SK-N-DZ (cell line): ENCODE measurements at places on chromosomes 5 and 9.

- DNase-seq: no peak
Observed at GRCh38 chr5:143113461-143113860, 290.0 kb downstream of the NR3C1 start.

GRCh38 chr9:26945591-26945990 lies 1.5 kb downstream of the PLAA start:
- no peak for DNase-seq

DNA sequence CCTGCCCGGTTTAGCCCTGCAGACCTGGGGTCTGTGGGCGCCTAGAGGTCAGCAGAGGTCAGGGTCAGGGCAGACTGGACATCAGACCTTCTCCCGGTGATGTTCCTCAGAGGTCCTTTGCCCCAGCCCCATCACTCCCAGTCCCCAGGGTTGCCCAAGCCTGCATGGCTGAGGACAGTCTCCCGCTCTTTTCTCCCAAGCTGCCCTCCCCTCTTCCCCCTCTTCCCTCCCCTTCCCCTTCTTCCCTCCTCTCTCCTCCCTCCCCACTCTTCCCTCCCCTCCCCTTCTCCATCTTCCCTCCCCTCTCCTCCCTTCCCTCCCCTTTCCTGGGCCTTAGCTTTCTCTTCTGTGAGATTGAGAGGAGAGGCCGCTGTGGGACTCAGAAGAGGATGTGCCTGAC lies 10.4 kb downstream of the LHX3 start:
- DNase-seq: no peak

DNA sequence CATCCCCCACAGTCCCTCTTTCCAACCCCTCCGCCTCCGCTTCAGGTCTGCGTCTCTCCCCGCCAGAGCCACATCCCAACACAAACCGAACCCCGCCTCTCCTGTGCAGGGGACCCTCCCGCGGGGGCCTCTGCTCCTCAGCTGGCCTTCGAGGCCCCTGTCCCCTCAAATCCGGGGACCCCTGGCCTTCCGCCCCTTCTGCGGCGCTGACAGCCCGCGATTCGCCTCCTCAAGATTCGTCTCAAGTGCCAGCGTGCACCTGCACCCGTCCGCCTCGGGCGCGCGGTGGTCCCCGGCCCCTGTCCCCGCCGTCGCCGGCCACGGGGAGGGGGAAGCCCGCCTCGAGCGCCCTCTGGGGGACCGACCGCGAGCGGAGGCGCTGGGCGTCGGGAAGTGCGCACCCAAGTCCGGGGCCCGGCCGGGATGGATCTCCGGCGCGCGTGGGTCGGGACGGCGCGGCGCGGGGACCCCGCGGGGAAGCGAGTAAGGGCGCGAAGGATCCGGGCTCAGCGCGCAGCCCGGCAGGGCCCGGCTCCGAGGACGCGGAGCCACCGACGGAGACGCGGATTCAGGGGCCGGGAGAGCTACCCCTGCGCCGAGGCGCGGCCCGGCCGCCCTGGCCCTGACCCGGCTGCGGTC lies 623 bp downstream of the FLT4 start:
- DNase-seq: no peak

GRCh38 chr5:144463481-144464223 lies 293.0 kb downstream of the KCTD16 start:
- DNase-seq: no peak

- DNase-seq: peak; percentile 37
Observed at GRCh38 chr5:149961957-149962409, 1.4 kb downstream of the SLC26A2 start.
